ENCODE measurements at places on chromosomes 12 and 14.
A peak's percentile ranks its signal among the peaks of the same experiment; 100 is the strongest.

DNA sequence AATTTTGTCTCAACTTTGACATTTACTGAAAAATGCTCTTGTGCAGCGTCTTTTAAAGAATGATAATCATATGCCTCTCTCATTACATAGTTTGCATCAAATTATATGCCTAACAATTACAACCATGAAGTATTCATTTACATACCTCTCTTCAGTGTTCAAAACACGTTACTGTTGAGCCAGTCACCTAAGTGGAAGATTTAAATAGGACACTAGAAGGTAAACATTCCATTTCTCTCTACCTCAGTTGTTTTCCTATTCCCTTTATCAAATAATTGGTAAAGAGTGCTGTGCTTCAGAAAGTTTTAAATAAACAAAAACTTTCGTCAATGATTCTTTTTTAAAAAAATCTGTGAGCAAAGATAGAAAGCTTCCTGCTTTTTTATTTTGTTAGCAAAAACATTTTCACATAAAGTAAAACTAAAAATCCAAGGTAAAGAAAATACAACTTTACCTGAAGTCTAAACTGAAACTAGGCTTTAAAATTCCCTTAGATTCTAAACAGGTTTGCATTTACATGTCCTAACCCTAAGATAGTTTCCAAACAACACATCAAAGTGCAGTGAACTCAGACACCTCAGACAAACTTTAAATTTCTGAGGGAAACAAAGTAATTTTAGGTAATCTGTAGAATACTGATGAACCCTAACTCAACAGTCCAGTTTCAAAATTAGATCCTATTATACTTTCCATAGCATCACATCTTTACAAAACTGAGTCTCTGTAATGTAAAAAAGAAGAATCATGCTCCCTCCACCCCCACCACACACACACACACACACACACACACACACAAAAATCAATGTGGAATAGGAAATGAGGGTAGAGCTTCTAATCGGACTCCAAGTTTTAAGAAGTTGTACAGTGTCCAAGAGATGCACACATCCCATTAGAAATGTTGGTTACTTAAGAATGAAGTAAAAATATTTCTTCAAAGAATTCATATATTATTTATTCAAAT, 46.2 kb downstream of the PAWR start:
- no peaks in the 10 kb centered on the region for H3K27me3 ChIP-seq
- no peak overlapping the region for H3K4me3 ChIP-seq
- no peaks in the 10 kb centered on the region for H3K36me3 ChIP-seq
- H3K4me1 ChIP-seq = no peaks in the 10 kb centered on the region
- DNase-seq = no peak
- H3K27ac ChIP-seq = no peak overlapping the region

DNA sequence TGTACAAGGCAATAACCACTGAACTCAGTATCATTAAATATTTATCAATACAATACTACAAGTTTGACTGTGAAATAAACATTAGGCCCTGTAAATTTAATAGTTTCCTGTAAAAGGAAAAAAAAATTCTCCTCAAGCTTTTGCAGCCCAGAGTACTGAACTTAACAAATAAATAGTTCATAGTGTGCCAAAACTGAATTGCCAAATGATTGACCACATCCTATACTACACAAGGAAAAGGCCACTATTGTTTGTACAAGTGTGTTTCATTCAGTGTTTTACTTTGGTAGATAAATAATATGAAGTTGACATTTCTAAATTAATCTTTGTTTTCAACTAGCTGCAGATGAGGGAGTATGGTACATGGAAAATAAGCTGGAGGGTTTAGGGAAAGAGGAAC, 379.6 kb downstream of the FLRT2 start:
- no peak overlapping the region for H3K4me3 ChIP-seq
- no peak for DNase-seq
- no peaks in the 10 kb centered on the region for H3K27me3 ChIP-seq
- H3K4me1 ChIP-seq = no peaks in the 10 kb centered on the region
- no peak overlapping the region for H3K27ac ChIP-seq
- H3K36me3 ChIP-seq = no peaks in the 10 kb centered on the region

DNA sequence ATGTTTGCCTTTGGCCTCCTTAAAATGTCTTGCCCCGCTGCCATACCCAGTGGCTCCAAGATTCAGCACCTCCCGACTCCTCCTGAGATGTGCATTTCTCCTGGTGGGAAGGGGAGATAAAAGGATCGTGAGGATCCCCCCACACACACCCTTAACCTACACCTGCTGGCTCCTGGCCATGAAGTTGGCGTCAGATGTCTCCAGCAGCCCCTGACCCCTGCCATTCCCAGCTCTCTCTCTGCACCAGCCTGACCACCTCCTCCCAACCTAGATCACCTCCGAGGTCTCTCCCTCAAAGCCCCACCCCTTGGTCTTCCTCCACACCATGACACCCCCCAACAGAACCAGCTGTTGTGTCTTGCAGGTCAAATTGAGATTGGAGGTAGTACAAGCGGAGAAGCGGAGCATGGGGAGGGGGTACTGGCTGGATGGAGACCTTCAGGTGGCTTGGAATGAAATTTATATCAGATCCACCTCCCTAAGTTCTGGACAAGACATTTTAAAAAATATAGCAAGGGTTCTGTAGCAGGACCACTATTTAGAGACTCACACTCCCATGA, 151.1 kb upstream of the FKBP4 start:
- H3K4me1 ChIP-seq = peaks cover 22% of the 10 kb centered on the region
- H3K27me3 ChIP-seq = no peaks in the 10 kb centered on the region
- H3K27ac ChIP-seq = no peak overlapping the region

DNA sequence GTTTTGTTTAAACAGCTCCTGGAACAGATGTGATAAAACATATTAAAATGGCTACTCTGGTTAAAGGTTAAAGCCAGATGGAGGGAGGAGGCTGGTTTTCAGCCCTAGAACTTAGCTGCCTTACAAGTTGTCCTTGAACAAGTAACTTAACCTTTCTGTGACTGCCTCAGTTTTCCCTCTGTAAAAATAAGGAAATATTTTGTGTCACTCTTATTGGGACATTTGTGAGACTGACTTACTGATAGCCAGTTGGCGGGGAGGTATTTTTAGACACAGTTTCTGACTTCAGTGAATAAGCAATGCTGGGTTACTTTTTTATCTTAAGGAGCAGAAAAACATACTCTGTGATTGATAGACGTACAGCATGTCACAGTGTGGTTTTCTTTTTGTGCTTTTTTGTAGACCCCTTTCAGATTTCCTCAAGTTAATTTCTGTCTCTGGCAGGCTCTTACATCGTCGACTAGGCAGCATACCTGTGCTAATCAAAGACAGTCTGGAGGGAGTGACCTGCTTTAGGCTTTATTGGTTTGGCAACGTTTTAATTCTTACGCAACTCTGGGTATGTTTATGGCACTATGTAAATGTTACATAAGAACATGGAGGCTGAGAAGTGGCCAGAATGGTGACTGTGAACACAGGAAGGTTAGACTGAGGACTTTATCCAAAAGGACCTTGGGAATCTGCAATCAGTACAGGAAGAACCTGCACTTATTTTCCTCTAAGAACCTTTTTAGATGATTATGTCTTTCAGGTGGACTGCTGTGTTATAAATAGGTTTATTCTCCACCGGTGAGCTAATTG, 3.3 kb downstream of the ACVR1B start:
- H3K36me3 ChIP-seq = peaks cover 3% of the 10 kb centered on the region
- H3K27me3 ChIP-seq = no peaks in the 10 kb centered on the region
- peaks cover 83% of the 10 kb centered on the region for H3K4me1 ChIP-seq
- H3K27ac ChIP-seq = peak overlapping the region; percentile 97
- H3K4me3 ChIP-seq = peak overlapping the region; percentile 81

DNA sequence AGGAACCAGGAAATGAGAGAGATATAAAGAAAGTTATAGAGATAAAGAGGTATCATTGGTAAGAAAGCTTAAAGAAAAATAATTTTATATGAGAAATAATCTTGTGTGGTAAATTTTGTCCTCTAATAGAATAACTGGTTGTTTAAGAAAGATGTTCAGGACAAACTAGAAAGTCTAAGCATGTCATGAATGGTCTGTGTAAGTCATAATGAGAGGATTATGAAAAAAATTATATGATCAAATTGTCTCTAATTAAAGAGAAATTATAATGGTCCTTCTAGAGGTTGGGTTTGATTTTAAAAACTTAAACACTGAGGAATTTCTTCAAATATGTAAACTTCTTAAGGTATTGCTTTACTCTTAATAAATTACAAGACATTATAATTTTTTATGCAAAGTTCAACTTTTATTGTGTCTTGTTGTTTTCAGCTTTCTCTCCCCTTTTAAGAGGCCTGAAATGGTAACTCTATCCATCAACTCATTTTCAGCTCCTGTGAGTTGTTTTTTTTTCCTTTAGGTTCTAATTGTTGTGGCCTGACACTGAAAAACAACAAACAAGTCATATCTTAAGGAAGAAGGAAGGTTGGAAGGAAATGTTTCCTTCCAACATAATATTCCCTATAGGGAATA, 88.2 kb upstream of the CNOT2 start:
- no peaks in the 10 kb centered on the region for H3K27me3 ChIP-seq
- H3K4me3 ChIP-seq = no peak overlapping the region
- H3K4me1 ChIP-seq = no peaks in the 10 kb centered on the region
- H3K27ac ChIP-seq = no peak overlapping the region

GRCh38 chr12:57247041-57247440, 3.9 kb downstream of the STAC3 start:
- DNase-seq = no peak
- no peak overlapping the region for H3K4me3 ChIP-seq

GRCh38 chr12:1836854-1837421, 16.6 kb downstream of the LRTM2 start:
- H3K27ac ChIP-seq = no peak overlapping the region
- H3K4me1 ChIP-seq = no peaks in the 10 kb centered on the region
- no peaks in the 10 kb centered on the region for H3K27me3 ChIP-seq
- no peak overlapping the region for H3K4me3 ChIP-seq
- no peaks in the 10 kb centered on the region for H3K36me3 ChIP-seq
- DNase-seq = no peak

GRCh38 chr14:61355892-61356325, 34.5 kb downstream of the PRKCH start:
- H3K4me3 ChIP-seq = no peak overlapping the region
- peak overlapping the region; percentile 84 for H3K27ac ChIP-seq
- peaks cover 22% of the 10 kb centered on the region for H3K4me1 ChIP-seq

DNA sequence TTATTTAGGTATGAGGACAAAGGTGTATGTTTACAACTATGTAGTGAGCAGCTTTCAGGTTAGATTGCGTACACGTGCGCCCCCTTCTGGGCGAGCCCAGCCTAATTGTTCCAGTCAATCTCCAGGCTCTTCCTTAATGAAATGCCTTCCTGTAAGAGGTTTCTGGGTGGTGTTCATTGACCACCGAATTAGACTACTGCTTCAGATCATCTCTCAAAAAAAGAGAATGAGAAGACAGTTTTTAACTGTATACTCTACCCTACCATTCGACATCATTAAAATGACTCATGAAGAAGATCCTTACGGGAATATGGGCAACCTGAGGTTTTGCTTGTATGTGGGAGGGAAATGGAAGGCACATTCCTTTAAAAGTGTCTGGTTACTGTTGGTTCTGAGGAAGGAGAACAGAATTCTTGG, 2.1 kb downstream of the LUM start:
- no peaks in the 10 kb centered on the region for H3K36me3 ChIP-seq
- H3K27me3 ChIP-seq = no peaks in the 10 kb centered on the region
- H3K4me1 ChIP-seq = no peaks in the 10 kb centered on the region
- DNase-seq = no peak
- H3K4me3 ChIP-seq = no peak overlapping the region

GRCh38 chr14:66284346-66284745, 201.8 kb upstream of the CCDC196 start:
- H3K4me3 ChIP-seq = no peak overlapping the region
- H3K27ac ChIP-seq = no peak overlapping the region
- H3K27me3 ChIP-seq = no peaks in the 10 kb centered on the region
- H3K36me3 ChIP-seq = no peaks in the 10 kb centered on the region
- no peaks in the 10 kb centered on the region for H3K4me1 ChIP-seq

DNA sequence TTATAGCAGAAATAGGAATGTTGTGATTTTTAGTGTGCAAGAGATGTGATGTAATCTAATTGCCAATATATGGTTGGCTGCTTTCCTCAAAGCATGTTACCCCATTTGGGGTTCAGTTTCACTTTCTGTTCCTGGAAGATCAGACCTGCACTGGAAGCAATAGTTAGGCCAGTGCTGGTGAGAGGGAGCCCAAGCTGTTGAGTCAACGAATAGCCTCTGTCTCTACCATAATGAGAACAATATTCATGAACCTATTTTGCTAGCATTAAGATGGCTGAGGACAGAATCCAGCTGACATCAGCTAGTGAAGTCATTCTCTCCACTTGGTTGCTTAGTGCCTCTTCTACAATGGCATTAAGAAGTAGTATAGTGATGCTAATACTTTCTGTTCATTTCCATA, 379.9 kb upstream of the DCN start:
- H3K4me1 ChIP-seq = no peaks in the 10 kb centered on the region
- H3K27me3 ChIP-seq = no peaks in the 10 kb centered on the region
- no peak overlapping the region for H3K4me3 ChIP-seq

- no peaks in the 10 kb centered on the region for H3K27me3 ChIP-seq
- no peak overlapping the region for H3K4me3 ChIP-seq
- no peak overlapping the region for H3K27ac ChIP-seq
- no peak for DNase-seq
- peaks cover 57% of the 10 kb centered on the region for H3K4me1 ChIP-seq
Observed at GRCh38 chr12:26790645-26790994, 42.4 kb downstream of the ITPR2 start.

DNA sequence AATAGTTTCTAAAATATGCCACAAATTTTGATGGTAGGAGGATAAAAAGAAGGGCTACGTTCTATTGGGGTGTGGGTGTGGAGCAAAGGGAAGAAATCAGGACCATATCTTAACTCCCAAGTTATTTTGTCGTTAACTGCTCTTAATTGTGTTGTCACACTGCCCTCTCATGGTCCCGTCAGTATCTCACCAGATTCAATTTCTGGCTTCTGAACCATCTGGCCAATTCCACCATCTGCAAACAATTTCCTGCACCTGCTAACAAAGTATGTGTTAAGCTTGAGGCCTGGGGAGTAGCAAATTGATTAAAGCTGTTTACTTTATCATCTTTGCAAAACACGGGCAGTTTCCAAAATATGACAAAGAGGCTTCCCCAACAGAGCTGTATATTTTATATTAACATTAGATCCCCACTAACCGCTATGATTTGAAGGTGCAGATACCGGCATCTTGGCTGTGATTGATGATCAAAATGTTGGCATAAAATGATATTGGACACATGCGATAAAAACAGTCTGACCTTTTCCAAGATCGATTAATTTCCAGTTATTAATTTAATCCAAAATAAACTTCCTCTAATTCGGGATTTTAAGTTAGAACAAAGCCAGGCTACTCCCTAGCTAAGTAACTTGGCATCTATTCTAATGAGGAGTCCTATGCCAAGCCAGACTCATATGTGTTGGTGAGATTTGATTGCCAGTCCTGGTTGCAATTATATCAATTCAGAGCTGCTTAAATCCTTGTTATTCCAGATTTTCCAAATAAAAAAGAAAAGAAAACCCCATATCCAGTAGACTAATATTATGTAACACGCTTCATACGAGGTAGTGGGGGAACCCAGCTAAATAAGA, 6.9 kb upstream of the DNM1L start:
- no peaks in the 10 kb centered on the region for H3K4me1 ChIP-seq

GRCh38 chr12:26451763-26452162, 256.4 kb downstream of the SSPN start:
- no peaks in the 10 kb centered on the region for H3K27me3 ChIP-seq
- H3K4me1 ChIP-seq = no peaks in the 10 kb centered on the region
- no peak for DNase-seq
- peaks cover 18% of the 10 kb centered on the region for H3K36me3 ChIP-seq
- H3K4me3 ChIP-seq = no peak overlapping the region

All from esophagus squamous epithelium (tissue), 5 donors.